ENCODE measurements at places on chromosomes 6 and 20.

GRCh38 chr6:30875244-30876038 is 8.9 kb upstream of the DDR1 start:
- DNase-seq, result no peak

DNA sequence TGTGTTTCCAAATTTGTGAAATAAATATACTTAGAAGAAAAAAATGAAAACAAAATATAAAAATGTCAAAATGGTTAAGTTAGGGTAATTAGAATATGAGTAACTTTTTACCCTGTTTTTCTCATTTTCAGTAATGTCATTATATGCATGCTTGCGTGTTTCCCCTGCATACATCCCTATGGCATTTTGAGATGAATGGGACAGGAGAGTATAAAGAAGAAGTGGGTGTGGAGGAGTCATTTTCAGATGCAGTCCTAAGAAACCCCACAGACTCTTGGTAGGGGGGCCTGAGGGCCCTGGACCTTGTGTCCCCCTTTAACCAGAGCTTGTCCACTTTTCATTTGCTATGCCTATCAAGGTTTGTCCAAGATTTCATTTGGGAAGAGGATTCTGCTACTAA is 77.2 kb downstream of the FOXO3 start:
- DNase-seq, result no peak

GRCh38 chr20:45935416-45936046 is 1.0 kb downstream of the PCIF1 start:
- DNase-seq, result no peak

GRCh38 chr6:104332364-104332763 is 527.4 kb downstream of the HACE1 start:
- no peak for DNase-seq

- no peak for DNase-seq
Measured at GRCh38 chr6:166927240-166927934, 29.0 kb downstream of the RNASET2 start.

- no peak for DNase-seq
Measured at GRCh38 chr6:54238396-54238795, 69.8 kb upstream of the TINAG start.

- no peak for DNase-seq
Measured at GRCh38 chr6:132070356-132070755, 119.2 kb upstream of the CCN2 start.

DNA sequence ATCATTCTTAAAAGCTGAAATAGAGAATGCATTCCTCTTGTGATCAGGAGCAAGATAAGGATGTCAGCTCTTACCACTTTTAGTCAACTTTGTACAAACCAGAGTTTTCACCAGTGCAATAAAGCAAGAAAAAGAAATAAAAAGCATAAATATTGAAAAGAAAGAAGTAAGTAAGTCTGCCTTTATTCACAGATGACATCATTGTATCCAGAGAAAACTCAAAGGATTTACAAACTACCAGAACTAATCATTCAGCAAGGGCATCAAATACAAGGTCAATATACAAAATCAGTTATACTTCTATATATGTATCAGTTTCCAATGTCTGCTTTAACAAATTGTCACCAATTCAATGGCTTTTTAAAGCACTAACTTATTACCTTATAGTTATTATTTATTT is 13.4 kb downstream of the TTLL9 start:
- DNase-seq, result no peak

DNA sequence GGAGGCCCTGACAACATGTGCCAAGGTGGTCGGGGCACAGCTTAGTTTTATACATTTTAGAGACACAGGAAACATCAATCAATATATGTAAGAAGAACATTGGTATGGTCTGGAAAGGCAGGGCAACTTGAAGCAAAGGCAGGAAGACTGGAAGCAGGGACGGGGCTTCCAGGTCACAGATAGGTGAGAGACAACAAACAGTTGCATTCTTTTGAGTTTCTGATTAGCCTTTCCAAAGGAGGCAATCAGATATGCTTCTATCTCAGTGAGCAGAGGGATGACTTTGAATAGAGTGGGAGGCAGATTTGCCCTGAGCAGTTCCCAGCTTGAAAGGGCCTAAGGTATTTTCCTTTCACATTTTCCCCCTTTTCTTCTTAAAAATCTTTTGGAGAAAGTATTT is 311.0 kb upstream of the RGS17 start:
- no peak for DNase-seq

DNA sequence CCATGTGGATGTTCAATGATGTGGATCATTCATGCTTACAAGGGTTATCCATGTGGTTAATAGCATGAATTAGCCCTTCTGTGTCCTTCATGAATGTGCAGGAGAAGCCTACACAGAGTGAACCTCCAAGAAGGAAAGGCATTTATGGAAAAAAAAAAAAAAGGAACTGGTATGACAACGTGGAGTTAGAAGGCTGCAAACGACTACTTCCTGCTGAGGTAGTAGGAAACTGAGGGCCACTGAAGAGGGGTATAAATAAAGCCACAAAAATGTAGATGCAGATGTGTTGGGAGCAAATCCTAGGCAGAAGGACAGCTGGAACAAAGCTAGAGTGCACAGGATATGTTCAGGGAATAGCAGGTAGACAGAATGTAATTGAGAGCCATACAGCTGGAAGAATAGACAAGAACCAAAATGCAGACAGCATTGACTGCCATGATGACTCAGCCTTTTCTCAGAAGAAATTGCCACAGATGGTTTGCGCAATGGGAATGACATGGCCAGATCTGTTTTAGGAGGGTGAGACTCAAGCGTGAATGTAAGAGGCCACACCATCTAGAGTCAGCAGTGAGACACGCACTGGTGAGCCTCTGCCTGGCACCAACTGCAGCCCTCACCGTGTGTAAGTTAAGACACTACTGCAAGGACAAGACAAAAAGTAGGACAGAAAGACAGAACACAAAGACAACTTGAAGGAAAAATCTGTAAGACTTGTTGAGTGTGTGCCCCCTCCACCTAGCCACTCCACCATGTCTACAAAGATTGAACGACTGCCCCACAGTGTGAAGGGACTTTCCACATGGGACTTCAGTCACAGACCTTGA is 79.8 kb downstream of the KIF13A start:
- no peak for DNase-seq

DNA sequence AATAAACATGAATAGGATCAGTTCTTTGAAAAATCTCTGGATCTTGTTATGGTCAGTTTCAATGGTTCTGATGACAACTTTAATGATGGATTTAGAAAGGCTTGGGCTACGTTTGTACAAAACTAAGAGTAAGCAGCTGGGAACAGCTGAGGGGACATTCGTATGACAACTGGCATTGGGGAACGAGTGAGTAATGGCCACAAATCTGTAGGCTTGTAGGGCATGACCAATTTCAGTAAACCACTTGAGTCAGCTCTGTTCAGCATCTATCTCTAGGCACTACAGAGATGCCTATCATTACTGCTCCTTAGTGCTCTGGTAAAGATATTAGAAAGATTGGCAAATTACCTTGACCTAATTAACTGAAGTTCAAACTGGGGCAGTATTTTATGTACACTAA is 1375.6 kb downstream of the EPHA7 start:
- no peak for DNase-seq

DNA sequence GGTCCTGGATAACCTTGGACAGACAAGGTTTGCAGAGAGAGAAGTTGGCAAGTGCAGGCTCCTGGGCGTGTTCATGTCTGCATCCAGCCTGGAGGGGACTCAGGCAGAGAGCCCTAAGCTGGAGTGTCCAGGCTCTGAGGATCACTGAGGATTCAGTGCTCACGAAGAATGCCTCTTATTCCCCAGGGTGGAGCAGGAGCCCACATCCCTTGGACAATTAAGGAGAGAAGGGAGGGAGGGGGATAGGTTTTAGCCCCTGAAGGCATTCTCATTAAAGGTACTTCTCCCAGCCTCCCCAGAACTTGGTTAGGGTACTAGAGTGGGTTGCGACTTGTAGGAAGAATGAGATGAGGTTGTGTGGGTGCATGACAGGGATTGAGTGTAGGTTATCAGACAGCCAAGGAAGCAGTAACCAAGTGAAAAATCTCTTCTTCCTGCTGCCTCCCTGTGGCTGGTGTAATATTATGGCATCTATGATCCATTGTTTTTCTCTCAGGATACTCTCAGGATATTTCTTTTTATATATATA is 680 bp downstream of the HLA-DPB1 start:
- DNase-seq, result no peak

GRCh38 chr6:3791526-3792203 is 40.2 kb upstream of the PXDC1 start:
- DNase-seq, result no peak

- no peak for DNase-seq
Measured at GRCh38 chr6:26412954-26413353, 10.9 kb downstream of the BTN3A1 start.

DNA sequence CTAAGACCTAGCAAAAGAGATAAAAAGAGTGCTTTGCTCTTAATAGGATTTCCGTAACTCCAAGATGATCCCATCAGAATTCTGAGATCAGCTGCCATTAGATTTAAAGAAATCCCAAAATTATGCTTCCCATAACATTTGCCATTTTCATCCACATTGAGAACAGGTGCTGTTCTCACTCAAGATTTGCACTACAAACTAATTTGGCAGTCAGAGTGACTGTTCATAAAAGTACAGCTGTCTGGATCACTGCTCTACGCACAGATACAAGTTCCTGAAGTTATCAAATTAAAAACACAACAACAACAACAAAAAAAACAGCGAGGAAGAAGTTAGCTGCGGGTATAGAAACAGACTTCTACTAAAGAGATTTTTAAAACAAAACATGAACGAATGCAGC is 58.1 kb downstream of the ASCC3 start:
- DNase-seq, result no peak

GRCh38 chr20:23412026-23412425 is 9.3 kb downstream of the NAPB start:
- DNase-seq, result no peak

GRCh38 chr20:49680484-49680883 is 33.2 kb downstream of the B4GALT5 start:
- no peak for DNase-seq

DNA sequence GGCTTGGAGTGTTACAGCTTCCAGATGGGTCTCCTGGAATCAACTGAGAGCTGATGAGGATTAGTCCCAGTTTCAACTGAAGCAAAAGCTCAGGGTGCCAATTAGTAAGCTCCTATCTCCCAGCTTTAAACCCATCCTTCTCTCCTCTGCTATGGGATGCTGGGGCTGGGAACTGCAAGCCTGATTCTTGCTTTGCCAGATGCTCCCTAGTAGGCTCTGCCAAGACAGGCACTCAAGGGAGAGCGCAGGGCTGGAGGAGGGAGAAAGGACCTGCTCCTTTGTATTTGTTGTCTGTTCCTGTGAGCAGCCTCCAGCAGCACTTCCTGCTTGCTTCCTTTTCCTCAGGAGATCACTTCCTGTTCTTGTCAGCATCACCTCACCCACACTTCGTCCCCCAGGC is 309.7 kb downstream of the KIF16B start:
- no peak for DNase-seq

- DNase-seq, result no peak
Measured at GRCh38 chr20:53666144-53666543, 72.5 kb upstream of the ZNF217 start.

- DNase-seq, result no peak
Measured at GRCh38 chr6:25010902-25011625, 75.3 kb upstream of the RIPOR2 start.

- DNase-seq, result no peak
Measured at GRCh38 chr6:82062219-82062618, 185.3 kb downstream of the IBTK start.

- DNase-seq, result no peak
Measured at GRCh38 chr6:56335726-56336125, 88.3 kb upstream of the COL21A1 start.

DNA sequence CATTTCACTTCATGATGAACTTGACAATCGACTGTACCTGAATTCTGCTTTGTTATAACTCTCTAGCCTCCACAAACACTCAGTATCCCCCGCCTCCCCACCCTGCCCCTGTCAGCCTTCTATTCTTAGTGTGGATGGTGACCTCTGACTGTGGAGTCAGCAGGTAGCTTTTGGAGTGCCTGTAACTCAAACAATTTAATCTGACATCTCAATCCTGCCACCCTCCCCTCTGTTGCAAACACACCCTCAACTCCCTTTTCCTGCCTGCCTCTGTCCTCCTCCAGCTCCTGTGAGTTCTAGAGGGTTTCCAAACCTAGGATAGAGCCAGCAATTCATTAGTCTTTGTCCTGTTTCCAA is 20.3 kb downstream of the DAAM2 start:
- DNase-seq, result no peak

- DNase-seq, result no peak
Measured at GRCh38 chr6:43516367-43516696, 394 bp downstream of the YIPF3 start.

- peak; percentile 57 for DNase-seq
Measured at GRCh38 chr20:43537921-43538877, 20.6 kb upstream of the SGK2 start.

DNA sequence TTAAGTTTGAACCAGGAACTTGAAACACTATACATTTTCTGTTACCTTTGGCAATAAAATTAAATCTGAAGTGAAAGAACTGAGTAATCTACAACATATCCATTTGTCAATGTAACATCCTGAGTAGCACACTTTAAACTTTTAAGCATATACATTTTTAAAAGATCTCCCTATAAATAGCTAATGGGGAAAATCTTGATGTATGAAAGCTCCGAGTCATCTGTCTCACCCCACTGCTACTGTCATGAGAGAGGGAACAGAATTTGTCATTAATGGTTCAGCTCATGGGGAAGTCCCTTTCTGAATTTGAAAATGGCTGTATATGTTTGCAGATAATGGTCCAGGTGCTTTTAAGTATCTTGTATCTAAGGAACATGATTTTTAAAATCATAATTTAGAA is 55.2 kb upstream of the NOX3 start:
- no peak for DNase-seq

GRCh38 chr6:141866731-141867497 is 265.8 kb upstream of the GJE1 start:
- no peak for DNase-seq

GRCh38 chr6:89862273-89862672 is 32.0 kb upstream of the GJA10 start:
- no peak for DNase-seq

DNA sequence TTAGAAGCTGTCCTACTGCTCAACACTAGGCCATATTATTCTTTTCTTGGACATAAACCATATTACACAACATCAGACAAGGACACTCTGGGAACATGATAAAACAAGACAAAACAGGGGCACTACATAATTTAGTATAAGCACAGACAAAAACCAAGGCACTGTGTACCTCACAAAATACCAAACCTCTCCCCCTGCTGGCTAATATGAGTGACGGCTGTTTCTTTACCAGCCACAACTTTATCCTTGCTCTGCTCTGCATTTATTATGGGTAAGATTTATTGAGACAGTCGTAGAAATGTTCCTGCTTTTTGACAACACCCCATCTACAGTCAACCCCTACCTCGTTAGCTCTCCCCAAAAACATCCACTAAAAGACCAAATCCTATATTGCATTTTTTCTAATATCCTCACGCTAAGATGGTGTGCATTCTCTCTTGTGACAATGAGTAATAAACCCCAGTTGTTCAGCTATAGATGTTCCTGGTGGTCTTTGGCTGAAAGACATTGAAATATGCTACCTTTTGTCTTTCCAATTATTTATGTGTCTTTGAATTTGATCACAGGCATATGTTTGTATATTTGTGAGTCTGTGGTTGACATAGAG is 23.8 kb upstream of the POLR1H start:
- DNase-seq, result no peak

All from DND-41 (cell line).